ENCODE measurements at places on chromosomes 6 and 20.

DNA sequence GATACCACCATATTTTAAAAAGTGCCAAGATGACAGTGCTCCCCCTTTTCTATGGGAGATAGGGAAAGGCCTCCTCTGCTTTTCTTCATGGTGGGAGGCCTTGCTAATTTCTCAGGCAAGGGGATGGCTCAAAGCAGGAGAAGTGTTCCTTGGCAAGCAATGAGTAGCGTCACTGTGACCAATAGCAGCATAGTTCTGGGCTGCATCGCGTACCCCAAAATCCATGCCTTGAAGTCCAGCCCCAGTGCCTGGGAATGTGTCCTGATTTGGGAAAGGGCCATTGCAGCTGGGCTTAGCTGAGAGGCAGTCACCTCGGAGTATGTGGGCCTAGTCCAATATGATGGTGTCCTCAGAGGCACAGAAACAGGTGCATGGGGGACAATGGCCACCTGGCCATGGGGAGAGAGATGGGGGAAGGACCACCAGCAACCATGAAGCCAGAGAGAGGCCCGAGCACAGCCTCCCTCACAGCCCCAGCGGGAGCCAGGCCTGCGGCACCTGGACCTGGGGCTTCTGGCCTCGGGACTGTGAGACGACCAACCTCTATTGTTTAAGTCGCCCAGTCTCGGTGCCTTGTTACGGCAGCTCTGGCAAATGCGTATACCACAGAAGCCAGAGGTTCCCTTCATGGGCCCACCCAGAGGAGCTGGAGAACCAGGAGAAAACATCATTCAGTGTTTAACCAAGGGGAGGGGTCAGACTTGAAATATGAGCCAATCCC lies 153.1 kb upstream of the RPS6KA2 start:
- DNase-seq, result no peak

DNA sequence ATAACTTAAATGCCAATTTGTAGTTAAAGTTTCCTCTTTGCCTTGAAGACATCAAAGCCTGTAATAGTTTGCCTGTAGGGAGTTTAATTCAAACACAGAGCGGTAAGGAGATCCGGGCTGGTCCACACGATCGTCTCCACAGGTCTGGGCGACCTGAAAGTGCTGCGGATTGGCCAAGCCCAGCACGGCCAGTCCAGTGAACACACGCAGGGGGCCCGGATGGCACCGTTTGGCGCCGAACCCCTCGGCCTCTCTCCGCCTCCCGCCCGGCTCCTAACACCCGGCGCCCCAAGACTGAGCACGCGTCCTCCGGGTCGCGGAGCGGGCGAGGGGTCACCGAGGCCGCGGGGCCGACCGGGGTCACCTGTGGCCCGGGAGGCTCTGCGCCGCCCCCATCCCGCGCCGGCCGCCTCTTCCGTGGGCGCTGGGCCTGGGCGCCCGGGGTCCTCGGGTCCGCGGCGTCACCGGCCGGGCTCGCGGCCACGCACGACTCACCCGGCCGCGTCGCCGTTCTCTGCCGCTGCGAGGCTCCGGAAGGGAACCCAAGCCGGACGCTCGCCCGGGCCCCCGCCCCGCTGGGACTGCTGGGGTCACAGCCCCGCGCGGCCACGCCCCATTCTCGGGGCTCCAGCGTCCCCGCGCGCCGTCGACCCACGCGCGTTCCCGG lies 481 bp downstream of the SERPINB6 start:
- DNase-seq, result no peak

DNA sequence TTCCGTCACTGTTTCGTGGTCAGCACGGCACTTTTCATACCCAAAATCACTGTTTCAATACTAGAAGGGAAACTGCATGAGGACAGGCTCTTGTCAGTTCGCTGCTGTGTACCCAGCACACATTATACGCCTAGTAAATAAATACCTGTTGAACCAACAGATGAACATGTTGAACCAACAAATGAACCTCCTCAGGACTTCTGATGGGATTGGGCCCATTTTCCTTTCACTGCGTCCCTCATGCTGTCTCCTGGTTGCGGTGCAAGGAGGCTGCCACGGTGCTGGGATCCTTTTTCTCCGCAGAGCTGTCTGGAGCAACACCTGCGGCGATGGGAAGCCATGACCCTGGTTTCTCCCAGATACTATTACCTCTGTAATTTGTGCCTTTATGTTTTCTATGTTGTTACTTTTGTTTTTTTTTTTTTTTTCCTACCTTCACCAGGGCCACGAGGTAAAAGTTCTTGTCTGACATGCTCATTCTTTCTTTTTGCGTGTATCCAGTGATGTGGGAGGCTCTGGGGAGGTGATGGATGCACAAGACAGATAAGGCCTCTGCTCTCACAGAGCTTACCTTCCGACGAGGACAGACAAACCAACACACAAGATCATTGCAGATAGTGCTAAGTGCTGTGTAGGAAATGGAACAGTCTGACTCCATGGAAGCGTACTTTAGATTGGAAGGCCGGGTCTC lies 1.1 kb downstream of the VAPB start:
- DNase-seq, result no peak

GRCh38 chr6:88472851-88473525 lies 306.8 kb upstream of the CNR1 start:
- DNase-seq, result no peak

- DNase-seq, result no peak
Observed at GRCh38 chr20:5729348-5729747, 20.9 kb upstream of the SHLD1 start.

GRCh38 chr6:112906726-112907125 lies 559.6 kb downstream of the RFPL4B start:
- no peak for DNase-seq
